ENCODE measurements at places on chromosomes 4 and X.
A peak's percentile ranks its signal among the peaks of the same experiment; 100 is the strongest.

GRCh38 chrX:128769495-128769894 is 717.3 kb upstream of the ACTRT1 start:
- DNase-seq: no peak

- DNase-seq: no peak
These were observed 10.1 kb downstream of the ELF4 start for GRCh38 chrX:130100180-130100579.

GRCh38 chrX:40009890-40010289 is 87.9 kb downstream of the BCOR start:
- DNase-seq: no peak

DNA sequence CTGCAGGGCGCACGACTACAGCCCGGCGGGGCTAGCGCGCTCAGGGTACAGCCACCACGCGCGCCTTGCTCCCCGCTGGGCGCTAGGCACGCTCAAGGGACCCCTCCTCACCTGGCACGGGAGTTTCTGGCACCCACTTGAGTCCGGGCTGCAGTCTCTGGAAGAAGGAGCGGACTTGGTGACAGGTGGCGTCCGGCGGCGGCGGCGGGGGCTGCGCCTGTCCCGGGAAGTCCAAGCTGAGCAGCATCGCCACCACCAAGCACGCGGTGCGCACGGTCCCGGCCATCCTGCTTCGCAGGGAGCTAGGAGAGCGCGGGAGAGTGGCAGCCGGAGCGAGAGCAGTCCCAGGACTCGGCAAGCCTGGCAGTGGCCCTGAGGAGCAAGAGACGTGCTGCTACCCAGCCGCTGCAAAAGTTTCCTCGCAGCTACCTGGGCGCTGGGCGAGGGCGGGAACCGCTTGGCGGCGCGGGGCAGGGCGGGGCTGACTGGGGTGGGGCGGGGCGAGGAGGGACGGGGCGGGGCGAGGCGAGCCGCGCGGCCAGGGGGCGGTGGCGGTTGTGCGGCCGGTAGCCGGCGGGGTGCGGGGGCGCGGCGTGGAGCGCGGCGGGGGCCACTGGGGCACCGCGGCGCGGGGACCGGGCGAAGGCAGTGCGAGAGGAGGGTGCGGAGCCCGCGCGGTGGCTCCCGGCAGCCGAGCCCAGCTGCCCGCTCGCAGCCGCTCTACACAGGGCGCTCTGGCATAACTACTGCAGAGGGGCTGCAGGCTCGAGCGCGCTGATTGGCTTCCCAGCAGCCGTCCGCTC is at the start of gene GPC3:
Gene GPC3, minus strand, starts transcription at position 431 of the 803 bp plus-strand sequence.
- no peak for DNase-seq

DNA sequence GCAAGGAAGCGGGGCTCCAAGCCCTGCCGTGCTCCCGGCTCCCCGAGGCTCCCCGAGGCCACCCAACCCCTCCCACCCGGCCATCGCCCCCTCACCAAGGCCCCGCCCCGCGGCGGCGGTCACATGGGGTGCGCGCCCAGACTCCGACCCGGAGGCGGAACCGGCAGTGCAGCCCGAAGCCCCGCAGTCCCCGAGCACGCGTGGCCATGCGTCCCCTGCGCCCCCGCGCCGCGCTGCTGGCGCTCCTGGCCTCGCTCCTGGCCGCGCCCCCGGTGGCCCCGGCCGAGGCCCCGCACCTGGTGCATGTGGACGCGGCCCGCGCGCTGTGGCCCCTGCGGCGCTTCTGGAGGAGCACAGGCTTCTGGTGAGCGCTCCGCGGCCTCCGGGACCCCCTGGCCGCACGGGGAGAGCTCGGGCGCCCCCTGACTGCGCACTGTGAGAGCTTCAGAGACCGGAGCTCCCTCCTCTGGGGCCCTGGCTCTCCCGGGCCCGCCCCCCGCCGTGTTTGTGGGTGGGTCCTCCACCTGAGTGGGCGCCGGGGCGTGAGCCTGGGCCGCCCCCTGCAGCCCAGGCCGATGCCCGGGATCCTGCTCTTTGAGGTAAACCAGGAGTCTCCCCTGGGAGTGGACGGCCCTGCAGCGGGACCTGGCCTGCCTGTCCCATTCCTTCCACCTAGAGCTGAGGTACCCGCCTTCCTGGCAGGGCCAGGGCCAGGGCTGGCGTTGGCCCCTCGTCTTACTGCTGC is at the start of gene IDUA:
Gene IDUA, plus strand, starts transcription at position 166 of the 745 bp plus-strand sequence. Its CDS starts 41 bp downstream, at position 207.
- peak; percentile 82 for DNase-seq

- no peak for DNase-seq
These were observed 120.9 kb upstream of the DDIT4L start for GRCh38 chr4:100311181-100311580.

DNA sequence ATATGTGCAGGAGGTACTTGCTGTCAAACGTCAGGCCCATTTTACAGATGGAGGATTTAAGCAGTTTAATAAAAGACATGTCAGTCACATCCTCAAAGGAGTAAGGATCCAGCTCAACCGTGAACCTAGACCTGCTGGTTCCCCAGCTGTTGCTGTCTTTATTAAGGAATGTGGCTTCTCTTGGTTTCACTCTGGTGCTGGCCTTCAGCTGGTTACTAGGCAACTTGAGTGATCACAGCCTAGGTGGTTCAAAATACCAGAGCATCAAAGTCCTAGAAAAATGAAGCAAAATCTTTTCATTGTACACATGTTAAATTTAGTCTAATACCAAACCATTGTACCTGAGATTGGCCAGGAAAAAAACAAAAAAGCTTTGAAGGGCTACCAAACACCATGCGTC is 32.7 kb upstream of the GLRA2 start:
- DNase-seq: no peak

DNA sequence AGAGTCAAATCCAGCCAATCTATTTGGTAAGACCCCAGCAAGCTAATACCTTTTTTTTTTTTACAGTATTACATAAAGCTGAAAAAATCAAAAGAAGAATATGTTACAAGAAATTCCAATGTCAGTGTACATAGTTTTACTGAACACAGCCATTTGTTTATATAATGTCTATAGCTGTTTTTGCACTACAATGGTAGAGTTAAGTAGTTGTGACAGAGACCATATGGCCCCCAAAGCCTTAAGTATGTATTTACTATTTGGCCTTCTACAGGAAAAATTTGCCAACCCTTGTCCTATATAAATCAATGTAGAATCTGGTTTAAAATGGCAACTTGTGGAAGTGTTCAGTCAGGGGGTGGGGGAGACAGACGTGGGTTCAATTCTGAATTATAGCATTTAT is 60.7 kb downstream of the ANTXR2 start:
- DNase-seq: no peak

- no peak for DNase-seq
These were observed 1682.7 kb upstream of the AGA start for GRCh38 chr4:179124957-179125356.

- DNase-seq: peak; percentile 60
These were observed 5.6 kb upstream of the KANTR start for GRCh38 chrX:53088136-53088974.

- DNase-seq: no peak
These were observed 53.0 kb downstream of the MAPK10 start for GRCh38 chr4:86306816-86307215.

GRCh38 chr4:174256277-174256713 is 27.2 kb downstream of the FBXO8 start:
- no peak for DNase-seq

DNA sequence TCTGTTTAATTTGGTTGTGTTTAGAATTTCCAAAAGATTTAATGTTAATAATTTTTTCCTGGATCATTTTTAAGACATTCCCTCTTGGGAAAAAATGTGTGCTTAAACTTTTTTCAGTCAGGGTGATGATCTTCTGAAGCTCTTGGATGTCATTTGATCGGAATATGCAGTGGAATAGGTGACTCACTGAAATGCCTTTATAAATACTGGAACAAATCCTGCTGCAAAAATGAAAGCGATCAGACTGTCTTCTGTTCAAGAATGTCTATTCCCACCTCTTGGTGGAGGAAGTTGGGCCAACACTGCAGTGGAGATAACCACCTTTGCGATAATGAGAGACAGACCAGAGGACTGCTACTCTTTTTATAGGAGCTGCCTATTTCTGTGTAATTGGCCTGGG is 46.7 kb downstream of the LARP1B start:
- no peak for DNase-seq

DNA sequence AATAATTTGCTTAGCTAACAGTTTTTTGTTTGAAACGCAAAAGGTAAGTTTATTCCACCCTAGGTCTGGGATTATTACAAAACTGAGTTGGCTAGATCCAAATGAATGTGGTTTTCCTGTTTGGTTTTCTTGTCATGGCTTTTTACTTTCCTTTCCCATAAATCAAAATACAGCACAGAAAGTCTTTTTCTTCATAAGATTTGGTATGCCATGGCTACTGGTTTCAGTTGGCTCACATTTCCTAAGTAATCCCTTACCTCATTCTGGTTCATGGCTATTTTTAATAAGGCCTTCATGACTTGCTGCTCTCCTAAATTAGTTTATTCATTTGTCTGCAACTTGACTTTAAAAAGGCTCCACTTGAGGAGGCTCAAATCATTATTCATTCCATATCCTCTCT is 12.9 kb upstream of the PAK3 start:
- no peak for DNase-seq

- DNase-seq: no peak
These were observed 167.5 kb upstream of the PCDH10 start for GRCh38 chr4:132981611-132982010.

- DNase-seq: no peak
These were observed 22.0 kb downstream of the CXCL8 start for GRCh38 chr4:73762409-73762808.
